ENCODE measurements at places on chromosomes 1 and 21. TPM values are rescaled to one million over a fixed set of nuclear protein-coding genes. Genes with fewer than 3 reads are reported as not detected.

DNA sequence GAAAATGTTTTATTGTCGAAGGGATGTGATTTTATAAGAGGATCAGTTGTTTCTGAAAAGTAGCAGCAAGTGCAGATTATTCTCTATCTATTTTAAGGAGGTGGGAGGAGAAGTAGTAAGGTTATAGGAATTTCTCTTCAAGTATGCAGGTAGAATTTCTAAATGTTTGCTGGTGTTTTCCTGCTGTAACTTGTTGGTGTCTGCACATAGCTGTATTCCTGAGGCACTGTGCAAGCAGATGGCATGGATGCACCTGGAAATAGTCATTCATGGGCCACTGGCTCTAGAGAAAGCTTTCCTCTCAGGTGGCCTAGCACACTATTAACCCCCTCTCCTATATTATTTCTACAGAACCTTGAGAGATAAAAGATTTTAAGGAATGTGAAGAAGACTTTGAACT is 30.3 kb upstream of the PODN start:
- no peak for DNase-seq
- H3K27me3 ChIP-seq, result no peaks in the 10 kb centered on the region
- H3K27ac ChIP-seq, result no peak overlapping the region
- H3K4me3 ChIP-seq, result no peak overlapping the region
- no peaks in the 10 kb centered on the region for H3K4me1 ChIP-seq
- peaks cover 3% of the 10 kb centered on the region for H3K36me3 ChIP-seq

DNA sequence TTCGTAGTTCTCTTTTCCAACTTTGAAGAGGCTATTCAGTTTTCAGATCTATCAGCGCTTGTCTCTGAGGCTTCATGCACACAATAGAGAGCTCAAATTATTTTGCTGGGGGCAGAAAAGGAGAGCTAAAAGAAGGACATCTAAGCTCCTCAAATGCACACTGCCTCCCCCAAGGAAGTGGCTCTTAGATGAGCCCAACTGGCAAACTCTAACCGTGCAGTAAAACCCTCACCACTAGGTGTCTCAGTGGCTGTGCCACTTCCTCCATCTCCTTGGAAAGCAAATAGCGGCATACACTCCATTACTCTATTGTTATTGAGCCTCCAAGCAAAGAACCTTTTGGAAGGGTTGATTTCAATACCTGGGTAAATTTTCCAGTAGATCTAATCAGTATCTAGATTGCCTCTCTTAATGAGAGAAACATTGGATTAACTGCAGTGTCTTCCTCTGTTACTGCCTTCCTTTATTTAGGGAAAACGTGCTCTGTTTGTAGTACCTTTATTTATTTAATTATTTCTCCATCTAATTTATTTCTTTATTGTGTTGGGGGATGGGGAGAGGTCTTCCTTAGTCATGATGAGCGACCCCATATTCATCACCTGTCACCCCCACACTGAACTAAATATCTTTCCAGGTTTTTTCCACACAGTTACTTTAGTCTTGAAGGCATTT is 9.2 kb upstream of the SFPQ start:
- no peak overlapping the region for H3K27ac ChIP-seq
- H3K4me3 ChIP-seq, result no peak overlapping the region
- peaks cover 4% of the 10 kb centered on the region for H3K4me1 ChIP-seq
- H3K36me3 ChIP-seq, result no peaks in the 10 kb centered on the region

The PCAT6 gene
- total RNA-seq, result not detected

The SLC5A9 gene
- total RNA-seq, result not detected

The TCEA3 gene
- total RNA-seq, result 30.8 TPM

DNA sequence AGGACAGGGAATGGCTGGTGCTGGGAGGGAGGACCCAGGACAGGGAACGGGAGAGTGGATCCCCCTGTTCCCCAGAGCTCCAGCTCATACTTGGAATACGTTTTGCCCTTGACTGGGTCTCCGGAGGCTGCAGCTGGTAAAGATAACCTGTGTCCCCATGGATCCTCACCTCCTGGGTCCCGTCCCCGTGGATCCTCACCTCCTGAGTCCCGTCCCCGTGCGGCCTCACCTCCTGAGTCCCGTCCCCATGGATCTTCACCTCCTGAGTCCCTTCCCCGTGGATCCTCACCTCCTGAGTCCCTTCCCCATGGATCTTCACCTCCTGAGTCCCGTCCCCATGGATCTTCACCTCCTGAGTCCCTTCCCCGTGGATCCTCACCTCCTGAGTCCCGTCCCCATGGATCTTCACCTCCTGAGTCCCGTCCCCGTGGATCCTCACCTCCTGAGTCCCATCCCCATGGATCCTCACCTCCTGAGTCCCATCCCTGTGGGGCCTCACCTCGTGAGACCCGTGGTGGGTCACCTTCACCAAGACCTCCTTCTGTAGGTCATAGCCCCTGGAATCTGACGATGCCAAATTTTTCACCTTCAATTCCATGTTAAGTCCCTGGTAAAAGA is 61.4 kb downstream of the SCCPDH start:
- no peaks in the 10 kb centered on the region for H3K27me3 ChIP-seq
- DNase-seq, result no peak
- no peaks in the 10 kb centered on the region for H3K4me1 ChIP-seq
- no peak overlapping the region for H3K4me3 ChIP-seq
- no peak overlapping the region for H3K27ac ChIP-seq

DNA sequence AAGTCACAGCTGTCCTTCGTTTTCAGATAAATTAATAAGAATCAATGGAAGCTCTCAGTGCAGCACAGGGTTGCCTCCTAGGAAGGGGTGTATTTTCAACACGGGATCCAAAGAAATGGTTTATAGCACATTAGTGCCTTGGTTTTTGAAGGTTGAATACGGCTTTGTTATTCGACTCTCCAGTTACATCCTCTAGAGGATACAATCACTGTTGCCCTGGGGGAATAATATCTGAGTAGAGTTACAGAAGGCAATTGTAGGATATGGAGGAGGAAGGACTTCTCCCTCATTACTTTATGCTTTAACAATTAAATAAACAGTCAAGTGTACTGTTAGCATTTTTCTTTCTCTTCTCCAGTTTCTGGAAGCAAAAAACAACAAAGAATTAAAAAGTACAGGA is 14.3 kb upstream of the ZNF326 start:
- no peak overlapping the region for H3K27ac ChIP-seq
- DNase-seq, result no peak
- H3K27me3 ChIP-seq, result no peaks in the 10 kb centered on the region

The S100A9 gene
- total RNA-seq, result 7.7 TPM

DNA sequence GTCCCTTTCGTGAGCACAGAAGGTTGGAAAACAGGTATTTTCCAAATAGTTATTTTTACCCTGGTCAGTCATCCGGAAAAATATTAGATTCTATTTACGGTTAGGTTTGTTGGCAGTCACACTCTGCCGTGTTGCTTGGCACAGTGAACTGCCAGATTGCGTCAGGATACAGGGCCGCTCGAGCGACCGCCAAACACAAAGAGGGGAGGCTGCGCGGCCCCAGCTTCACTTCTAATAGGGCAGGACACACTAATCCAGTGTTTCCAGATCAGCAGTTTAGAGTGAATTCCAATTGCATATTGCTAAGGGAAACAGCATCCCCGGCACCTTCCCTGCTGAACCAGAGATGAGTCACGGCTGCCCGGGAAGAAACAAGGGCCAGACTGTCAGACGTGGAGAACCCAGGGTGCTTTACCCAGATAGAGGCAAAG is 22.9 kb downstream of the UMODL1 start:
- no peaks in the 10 kb centered on the region for H3K4me1 ChIP-seq
- H3K27me3 ChIP-seq, result no peaks in the 10 kb centered on the region
- H3K4me3 ChIP-seq, result no peak overlapping the region
- H3K27ac ChIP-seq, result no peak overlapping the region
- no peaks in the 10 kb centered on the region for H3K36me3 ChIP-seq
- no peak for DNase-seq

- peaks cover 47% of the 10 kb centered on the region for H3K4me1 ChIP-seq
- peak overlapping the region; percentile 99 for H3K27ac ChIP-seq
- H3K4me3 ChIP-seq, result peak overlapping the region; percentile 97
- no peaks in the 10 kb centered on the region for H3K36me3 ChIP-seq
Observed at GRCh38 chr1:236795757-236796667, 920 bp downstream of the MTR start.

DNA sequence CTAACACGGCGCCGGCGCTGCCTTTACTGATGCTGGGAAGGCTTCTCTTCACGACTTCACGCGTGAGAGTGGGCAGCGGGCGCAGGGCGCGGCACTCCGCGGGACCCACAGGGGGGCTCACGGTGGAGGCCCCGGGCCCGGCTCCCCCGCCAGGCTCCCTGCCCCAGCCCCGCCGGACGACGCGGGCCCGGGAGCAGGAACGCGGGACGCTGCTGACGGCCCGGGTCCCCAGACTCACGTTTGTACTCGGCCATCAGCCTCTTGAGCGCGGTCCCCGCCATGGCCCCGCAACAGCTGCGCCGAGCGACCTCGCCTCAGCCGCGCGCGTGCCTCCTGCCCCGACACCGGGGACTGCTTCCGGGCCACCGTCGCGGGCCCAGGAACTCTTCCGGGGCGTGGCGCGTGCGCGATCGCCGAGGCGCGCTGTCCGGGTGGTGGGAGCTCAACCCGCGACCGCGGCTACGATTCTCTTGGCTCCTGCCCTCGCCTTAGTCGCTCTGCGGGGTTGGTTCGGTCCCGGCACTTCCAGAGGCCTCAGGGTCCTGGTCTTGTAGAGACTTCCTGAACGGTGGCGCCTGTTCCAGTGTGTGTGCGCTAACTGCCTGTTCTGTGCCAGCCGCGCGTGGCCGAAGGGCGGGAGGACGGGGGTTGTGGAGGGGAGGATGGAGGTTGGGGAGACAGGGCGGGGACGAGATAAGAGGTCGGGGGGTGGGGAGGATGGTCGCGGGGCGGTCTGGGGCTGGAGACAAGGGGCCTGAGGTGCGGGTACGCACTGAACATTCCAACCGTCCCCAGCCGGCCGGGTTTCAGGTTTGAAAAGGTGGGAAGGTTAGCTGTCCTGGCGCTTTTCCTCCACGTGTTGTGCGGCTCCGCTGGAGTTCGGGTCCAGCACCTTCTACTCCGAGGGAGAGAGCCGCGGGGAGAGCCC is at the start of gene UBE2G2:
TSS of gene UBE2G2 (minus strand) at position 353 of the 928 bp plus-strand sequence. CDS start at position 281, 72 bp downstream.
- DNase-seq, result peak; percentile 88
- H3K27me3 ChIP-seq, result no peaks in the 10 kb centered on the region
- peak within 1 kb of the TSS; percentile 57 for H3K27ac ChIP-seq
- H3K4me1 ChIP-seq, result peaks cover 30% of the 10 kb centered on the region
- peaks cover 14% of the 10 kb centered on the region for H3K36me3 ChIP-seq

- no peaks in the 10 kb centered on the region for H3K4me1 ChIP-seq
- no peak for DNase-seq
- H3K36me3 ChIP-seq, result no peaks in the 10 kb centered on the region
- H3K27ac ChIP-seq, result no peak overlapping the region
- no peak overlapping the region for H3K4me3 ChIP-seq
Observed at GRCh38 chr1:82934074-82934473, 1064.9 kb downstream of the TTLL7 start.

- peaks cover 4% of the 10 kb centered on the region for H3K4me1 ChIP-seq
- H3K27ac ChIP-seq, result no peak overlapping the region
- no peaks in the 10 kb centered on the region for H3K27me3 ChIP-seq
- DNase-seq, result peak; percentile 24
Observed at GRCh38 chr1:156025876-156026275, 5.1 kb upstream of the SSR2 start.

The RNU1-2 gene
- total RNA-seq, result 3,010 TPM

GRCh38 chr1:23369335-23370013 is at the start of gene ZNF436:
TSS of gene ZNF436 (minus strand) at chr1:23369836. CDS start at chr1:23368005, 1,831 bp downstream.
- no peaks in the 10 kb centered on the region for H3K27me3 ChIP-seq
- peak; percentile 26 for DNase-seq
- no peaks in the 10 kb centered on the region for H3K36me3 ChIP-seq
- H3K4me3 ChIP-seq, result peak within 1 kb of the TSS; percentile 100
- peaks cover 22% of the 10 kb centered on the region for H3K4me1 ChIP-seq

DNA sequence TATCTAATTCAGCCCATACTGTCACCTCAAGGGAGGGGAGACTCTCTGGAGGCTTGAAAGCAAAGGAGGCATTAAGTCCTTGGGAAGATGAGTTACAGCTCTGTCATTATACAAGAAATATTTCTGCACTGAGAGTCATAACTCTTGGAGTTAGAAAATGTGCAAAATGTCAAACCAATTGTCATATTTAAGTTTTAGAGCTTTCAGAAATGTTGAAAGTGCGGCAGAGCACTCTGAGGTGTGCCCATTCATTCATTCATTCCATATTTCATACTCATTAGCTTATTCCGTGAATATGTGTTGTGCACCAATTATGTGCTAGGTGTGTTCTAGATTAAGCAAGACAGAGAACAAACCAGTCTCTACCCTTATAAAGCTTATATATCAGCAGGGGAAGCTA is 87.1 kb downstream of the HUNK start:
- H3K36me3 ChIP-seq, result no peaks in the 10 kb centered on the region
- peaks cover 26% of the 10 kb centered on the region for H3K4me1 ChIP-seq
- H3K27ac ChIP-seq, result no peak overlapping the region
- H3K27me3 ChIP-seq, result no peaks in the 10 kb centered on the region
- H3K4me3 ChIP-seq, result no peak overlapping the region

GRCh38 chr1:13781228-13781627 is 81.2 kb downstream of the PRDM2 start:
- DNase-seq, result no peak
- no peak overlapping the region for H3K27ac ChIP-seq
- H3K27me3 ChIP-seq, result no peaks in the 10 kb centered on the region
- peaks cover 56% of the 10 kb centered on the region for H3K36me3 ChIP-seq
- peaks cover 18% of the 10 kb centered on the region for H3K4me1 ChIP-seq

The ZSCAN20 gene
- 3.8 TPM for total RNA-seq

The FMN2 gene
- total RNA-seq, result not detected

GRCh38 chr1:204188959-204189639 is 7.2 kb downstream of the KISS1 start:
- peaks cover 12% of the 10 kb centered on the region for H3K4me1 ChIP-seq
- no peak for DNase-seq
- H3K27ac ChIP-seq, result no peak overlapping the region
- H3K4me3 ChIP-seq, result no peak overlapping the region
- peaks cover 11% of the 10 kb centered on the region for H3K27me3 ChIP-seq
- no peaks in the 10 kb centered on the region for H3K36me3 ChIP-seq

DNA sequence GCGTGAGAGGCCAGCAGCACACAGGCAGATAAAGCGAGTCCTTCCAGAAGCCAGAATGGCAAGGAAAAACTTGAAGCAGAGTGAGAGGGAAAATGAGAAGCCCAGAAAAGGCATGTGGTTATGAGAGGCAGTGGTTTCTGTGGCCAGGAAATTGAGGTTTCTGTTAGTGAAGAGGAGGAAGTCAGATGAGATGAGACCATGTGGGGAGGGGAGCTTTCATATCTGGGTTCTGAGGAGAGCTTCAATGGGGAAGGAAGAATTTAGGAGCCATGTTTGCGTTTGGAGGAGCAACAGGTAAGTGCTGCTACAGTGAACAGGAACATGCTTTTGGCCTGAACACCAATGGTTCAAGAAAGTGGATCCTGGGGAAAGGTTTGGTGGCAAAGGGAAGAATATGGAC is 6.1 kb upstream of the CD1A start:
- H3K27me3 ChIP-seq, result no peaks in the 10 kb centered on the region
- H3K36me3 ChIP-seq, result no peaks in the 10 kb centered on the region
- peaks cover 25% of the 10 kb centered on the region for H3K4me1 ChIP-seq
- no peak overlapping the region for H3K4me3 ChIP-seq
- DNase-seq, result peak; percentile 54
